ENCODE measurements at places on chromosomes 3 and 15.

- DNase-seq = no peak
Measured at GRCh38 chr15:43094416-43095030, 11.3 kb downstream of the UBR1 start.

DNA sequence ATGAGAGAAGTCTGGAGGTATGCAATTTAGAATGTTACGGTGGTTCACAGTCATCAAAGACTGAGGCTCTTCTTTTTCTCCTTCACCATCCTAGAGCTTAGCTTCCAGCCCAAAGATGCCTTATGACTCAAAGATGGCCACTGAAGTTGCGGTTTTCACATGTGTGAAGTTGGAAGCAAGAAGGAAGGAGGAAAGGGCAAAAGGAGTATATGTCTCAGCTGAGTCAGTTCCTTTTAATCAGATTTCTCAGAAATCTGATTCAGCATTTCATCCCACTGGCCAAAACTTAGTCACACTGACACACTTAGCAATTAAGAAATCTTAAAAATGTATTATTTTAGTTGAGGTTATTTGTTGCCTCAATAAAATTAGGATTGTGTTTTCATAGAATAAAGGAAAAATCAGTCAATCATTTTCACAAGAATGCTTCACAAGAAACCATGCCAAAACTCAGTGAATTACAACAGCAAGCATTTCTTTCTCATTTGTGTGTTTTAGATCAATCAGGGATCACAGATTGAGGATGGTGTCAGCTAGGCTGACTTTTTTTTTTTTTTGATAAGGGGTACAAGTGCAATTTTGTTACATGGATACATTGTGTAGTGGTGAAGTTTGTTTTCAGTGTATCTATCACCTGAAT, 211.1 kb upstream of the GADL1 start:
- peak; percentile 82 for DNase-seq

GRCh38 chr3:143712522-143712921, 135.7 kb downstream of the SLC9A9 start:
- DNase-seq = no peak

- DNase-seq = peak; percentile 8
Measured at GRCh38 chr3:34683851-34684250, 885.4 kb downstream of the PDCD6IP start.

DNA sequence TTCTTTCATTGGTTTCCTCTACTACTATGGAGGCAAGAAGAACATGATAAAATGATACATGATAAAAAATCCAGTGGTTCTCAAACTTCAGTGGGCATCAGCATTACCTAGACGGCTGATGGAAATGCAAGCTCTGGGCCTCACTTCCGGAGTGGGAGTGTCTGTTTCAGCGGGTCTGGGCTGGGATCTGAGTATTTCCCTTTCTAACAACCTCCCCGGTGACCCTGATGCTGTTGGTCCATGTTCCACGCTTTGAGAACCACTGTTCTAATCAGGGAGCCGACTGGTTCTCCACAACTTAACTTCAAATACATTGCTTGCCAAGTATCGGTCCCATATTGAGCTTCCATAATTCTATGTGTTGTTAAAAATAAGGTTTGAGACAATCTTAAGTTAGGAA, 712.3 kb upstream of the LMCD1 start:
- DNase-seq = no peak

DNA sequence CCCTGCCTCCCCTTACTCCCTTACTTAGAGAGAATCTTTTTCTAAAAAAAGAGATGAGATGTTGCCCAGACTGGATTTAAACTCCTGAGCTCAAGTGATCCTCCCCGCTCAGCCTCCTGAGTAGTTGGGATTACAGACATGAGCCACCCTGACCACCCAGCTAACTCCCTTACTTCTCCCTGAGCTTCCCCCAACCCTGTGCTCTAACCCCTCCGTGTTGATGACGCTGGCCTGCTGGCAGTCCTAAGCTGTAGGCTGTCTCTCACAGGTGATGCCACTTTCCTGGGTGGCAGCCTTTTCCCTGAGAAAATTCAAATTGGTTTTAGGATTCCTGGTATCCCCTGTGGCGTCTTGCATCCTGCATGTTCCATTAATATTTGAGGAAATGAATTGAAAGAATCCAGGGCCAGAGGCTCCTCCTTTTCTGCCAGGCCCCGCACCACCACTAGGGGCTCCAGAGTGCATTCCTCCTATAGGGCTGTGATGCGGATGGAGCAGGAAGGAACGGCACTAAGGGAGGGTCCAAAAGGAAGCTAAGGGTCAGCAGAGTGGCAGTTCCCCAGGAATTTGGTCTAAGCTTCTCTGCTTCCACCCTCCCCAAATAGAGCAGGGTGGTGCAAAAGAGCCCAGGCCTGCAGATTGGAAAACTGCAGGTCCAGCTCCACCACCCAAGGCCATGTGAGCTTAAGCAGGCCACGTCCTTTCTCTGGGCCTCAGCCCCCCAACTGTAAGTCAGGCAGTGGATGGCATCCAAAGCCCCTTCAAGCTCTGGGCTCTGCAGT, 101.1 kb downstream of the DAPK2 start:
- DNase-seq = peak; percentile 68

Data from activated CD4-positive, alpha-beta T cell treated with anti-CD3 and anti-CD28 coated beads, Interleukin-2, Interleukin-4, amounts not matched to agents 100 ng/mL and 50 ng/mL, durations not matched to agents 16 hours and 8 hours (primary cell).